Diencephalon (tissue), 1 donor: ENCODE measurements at places on chromosomes 5 and 9. TPM values are rescaled to one million over a fixed set of nuclear protein-coding genes. Genes with fewer than 3 reads are reported as not detected.

CCDC152 gene
- total RNA-seq = 14.1 TPM

LCN15 gene
- not detected for total RNA-seq

LNPEP gene
- total RNA-seq = 54.9 TPM

IL17B gene
- total RNA-seq = not detected

PCA3 gene
- total RNA-seq = 1.4 TPM

TMEM232 gene
- total RNA-seq = 39.9 TPM

NOXA1 gene
- total RNA-seq = 1.6 TPM

ANKDD1B gene
- 1.6 TPM for total RNA-seq

DOK3 gene
- 4.4 TPM for total RNA-seq

GRM6 gene
- total RNA-seq = 0.23 TPM

WDR38 gene
- 2.1 TPM for total RNA-seq

N4BP3 gene
- 12.5 TPM for total RNA-seq
